ENCODE measurements at places on chromosomes 1 and 21.
A peak's percentile ranks its signal among the peaks of the same experiment; 100 is the strongest.

DNA sequence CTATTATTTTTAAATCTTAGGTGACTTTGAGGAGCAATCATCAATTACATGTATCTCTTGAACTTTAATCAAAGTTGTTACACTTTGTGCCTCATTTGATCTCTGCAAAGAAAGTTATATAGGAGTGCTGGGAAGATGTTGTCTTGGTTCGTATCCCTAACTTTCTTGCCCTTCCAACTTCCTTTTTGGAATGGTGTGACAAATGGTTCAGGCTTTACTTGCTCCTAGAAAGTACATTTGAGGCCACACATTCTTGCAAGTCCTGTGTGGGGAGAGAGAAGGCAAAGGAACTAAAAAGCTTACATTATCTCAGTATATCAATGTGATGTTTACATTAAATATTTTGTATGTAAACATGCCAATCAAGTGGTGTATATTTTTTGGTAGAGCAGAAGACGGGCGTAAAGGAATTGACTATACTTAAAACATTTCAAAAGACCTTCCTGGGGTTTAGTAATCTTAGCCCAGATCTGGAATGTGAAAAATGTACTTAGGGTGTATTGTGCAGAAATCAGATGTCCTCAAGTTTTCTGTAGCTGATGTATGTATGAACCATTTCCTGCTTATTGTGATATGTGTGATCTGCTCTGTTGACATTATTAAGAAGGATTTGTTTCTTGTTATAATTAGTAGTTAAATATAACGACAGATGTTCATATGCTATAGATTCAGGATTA lies 59.2 kb downstream of the USP25 start:
- peak; percentile 66 for DNase-seq
- peak overlapping the region; percentile 9 for H3K27ac ChIP-seq
- no peaks in the 10 kb centered on the region for H3K36me3 ChIP-seq
- H3K4me3 ChIP-seq, result no peak overlapping the region
- H3K27me3 ChIP-seq, result no peaks in the 10 kb centered on the region

- no peak overlapping the region for H3K27ac ChIP-seq
- no peak overlapping the region for H3K4me3 ChIP-seq
- peaks cover 17% of the 10 kb centered on the region for H3K27me3 ChIP-seq
These were observed 138.5 kb downstream of the LRIG2 start for GRCh38 chr1:113211467-113211866.

DNA sequence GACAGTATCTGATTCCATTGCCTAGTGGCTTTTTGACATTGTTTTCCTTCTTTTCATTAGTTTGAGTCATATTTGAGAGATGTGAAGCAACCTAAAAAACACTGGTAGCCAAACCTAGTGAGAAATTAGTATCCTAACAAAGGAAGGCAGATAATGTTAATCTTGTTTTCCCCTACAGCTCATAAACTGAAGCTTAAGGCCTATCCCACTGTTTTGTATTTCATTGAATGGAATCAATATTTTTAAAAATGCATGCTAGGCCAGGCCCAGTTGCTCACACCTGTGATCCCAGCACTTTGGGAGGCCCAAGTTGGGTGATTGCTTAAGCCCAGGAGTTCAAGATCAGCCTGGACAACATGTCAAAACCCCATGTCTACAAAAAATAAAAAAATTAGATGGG lies 1.2 kb downstream of the CR1L start:
- H3K4me1 ChIP-seq, result peaks cover 2% of the 10 kb centered on the region
- no peak for DNase-seq
- no peaks in the 10 kb centered on the region for H3K36me3 ChIP-seq
- H3K27me3 ChIP-seq, result peaks cover 37% of the 10 kb centered on the region
- H3K27ac ChIP-seq, result no peak overlapping the region

DNA sequence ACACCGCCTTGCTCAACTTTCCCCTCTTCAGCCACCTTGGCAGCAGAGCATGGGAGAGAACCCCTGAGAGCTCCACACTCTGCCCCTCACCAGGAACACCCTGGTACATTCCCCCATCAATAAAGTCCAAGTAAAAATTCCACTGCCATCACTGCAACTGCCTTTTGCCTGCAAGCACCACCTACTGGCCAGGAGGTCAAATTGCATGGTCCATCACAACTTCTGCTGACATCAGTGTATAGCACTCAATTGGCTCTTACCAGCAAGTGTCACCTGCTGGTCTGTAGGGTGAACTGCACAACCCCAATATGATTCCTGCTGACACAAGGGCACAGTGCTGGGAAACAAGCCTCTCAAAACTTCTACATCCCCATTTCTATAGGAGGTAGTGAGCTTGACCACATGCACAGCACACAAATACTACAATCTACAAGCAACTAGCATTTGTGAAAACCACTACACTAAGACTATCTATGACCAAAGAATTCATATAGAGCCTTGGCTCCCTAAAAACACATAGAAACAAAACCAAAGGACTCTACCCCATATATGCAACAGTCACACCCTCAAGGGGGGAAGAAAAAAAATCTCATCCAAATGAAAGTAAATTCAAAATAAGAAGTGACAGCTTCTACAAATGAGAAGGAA lies 69.2 kb downstream of the FASLG start:
- no peak overlapping the region for H3K4me3 ChIP-seq
- H3K27me3 ChIP-seq, result no peaks in the 10 kb centered on the region
- peak; percentile 22 for DNase-seq
- no peaks in the 10 kb centered on the region for H3K4me1 ChIP-seq
- H3K27ac ChIP-seq, result no peak overlapping the region

GRCh38 chr1:210822932-210823331 lies 311.0 kb downstream of the KCNH1 start:
- H3K27me3 ChIP-seq, result no peaks in the 10 kb centered on the region
- H3K27ac ChIP-seq, result no peak overlapping the region
- DNase-seq, result no peak
- H3K4me3 ChIP-seq, result no peak overlapping the region
- H3K36me3 ChIP-seq, result no peaks in the 10 kb centered on the region

- DNase-seq, result no peak
- no peaks in the 10 kb centered on the region for H3K27me3 ChIP-seq
- H3K27ac ChIP-seq, result no peak overlapping the region
- H3K4me3 ChIP-seq, result peak overlapping the region; percentile 45
These were observed 21.9 kb upstream of the LAX1 start for GRCh38 chr1:203743091-203743571.

DNA sequence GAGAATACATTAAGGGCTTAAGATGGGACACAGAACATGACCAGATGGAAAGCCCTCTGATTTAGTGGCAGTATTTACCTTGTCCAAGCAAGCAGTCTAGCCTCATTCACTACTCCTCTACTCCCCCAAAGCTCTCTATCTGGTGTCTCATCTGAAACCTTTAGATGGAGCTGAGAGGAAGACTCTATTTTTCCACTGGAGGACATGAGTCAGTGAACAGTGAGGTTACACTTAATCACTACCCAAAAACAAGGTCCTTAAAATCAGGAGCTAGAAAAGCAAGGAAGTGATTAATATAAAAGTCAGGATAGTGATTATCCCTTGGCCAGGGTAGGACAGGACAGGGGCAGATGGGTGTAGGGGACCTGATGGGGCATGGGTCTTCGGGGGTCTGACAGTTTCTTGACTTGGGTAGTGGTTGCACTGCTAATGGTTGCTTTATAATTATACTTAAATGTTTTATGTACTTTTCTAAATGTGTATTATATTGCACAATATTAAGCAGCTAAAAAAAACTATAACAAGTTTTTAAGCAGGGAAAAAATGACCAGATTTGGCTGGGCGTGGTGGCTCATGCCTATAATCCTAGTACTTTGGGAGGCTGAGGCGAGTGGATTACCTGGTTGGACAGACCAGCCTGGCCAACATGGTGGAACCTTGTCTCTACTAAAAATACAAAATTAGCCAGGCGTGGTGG lies 3.0 kb downstream of the PTPN22 start:
- no peaks in the 10 kb centered on the region for H3K36me3 ChIP-seq
- H3K4me1 ChIP-seq, result peaks cover 2% of the 10 kb centered on the region
- no peaks in the 10 kb centered on the region for H3K27me3 ChIP-seq
- H3K4me3 ChIP-seq, result no peak overlapping the region
- no peak for DNase-seq

DNA sequence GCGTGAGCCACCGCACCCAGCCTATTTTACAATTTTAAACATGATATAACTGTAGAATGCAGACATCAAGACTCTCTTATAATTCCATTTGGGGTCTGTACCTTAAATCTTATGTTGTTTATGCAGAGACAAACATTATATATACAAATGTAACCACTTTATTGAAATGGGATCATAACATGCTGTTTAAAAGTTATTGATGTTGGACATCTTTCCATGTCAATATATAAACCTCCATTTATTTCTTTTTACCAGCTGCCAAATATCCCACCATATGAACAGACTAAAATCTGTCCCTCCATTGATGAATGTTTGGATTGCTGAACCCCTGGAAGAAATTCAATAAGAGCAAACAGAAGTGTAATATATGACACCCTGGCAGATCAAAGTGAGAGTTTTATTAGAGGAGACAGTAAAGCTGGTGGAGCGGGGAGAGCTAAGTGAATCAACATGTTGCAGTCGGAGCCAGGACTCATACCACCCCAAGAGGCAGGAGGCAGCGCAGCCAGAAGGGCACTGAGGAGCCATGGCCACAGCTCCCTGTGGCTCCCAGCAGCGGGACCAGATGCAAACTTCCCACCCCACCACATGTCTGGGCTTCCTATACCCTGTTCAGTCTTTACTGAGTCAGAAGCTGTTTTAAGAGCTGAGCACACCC lies 4.7 kb upstream of the PCSK9 start:
- H3K36me3 ChIP-seq, result no peaks in the 10 kb centered on the region
- no peak overlapping the region for H3K4me3 ChIP-seq
- H3K27ac ChIP-seq, result no peak overlapping the region
- no peak for DNase-seq
- H3K4me1 ChIP-seq, result peaks cover 6% of the 10 kb centered on the region

- H3K4me3 ChIP-seq, result no peak overlapping the region
- no peaks in the 10 kb centered on the region for H3K36me3 ChIP-seq
- no peak overlapping the region for H3K27ac ChIP-seq
- H3K27me3 ChIP-seq, result peaks cover 6% of the 10 kb centered on the region
These were observed 5.8 kb downstream of the OPTC start for GRCh38 chr1:203499643-203500278.

DNA sequence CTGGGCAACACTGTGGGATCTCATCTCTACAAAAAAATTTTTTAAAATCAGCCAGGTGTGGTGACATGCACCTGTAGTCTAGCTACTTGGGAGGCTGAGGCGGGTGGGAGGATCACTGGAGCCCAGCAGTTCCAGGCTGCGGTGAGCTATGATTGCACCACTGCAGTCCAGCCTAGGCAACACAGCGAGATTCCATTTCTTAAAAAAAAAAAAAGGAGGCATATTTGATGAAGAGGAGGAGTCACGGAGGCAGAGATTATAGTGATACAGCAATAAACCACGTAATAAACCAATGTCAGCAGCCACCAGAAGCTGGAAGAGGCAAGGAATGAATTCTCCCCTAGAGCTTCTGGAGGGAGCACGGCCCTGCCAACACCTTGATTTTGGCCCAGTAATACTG lies 4.0 kb downstream of the LIX1L start:
- DNase-seq, result no peak
- peaks cover 2% of the 10 kb centered on the region for H3K4me1 ChIP-seq
- H3K4me3 ChIP-seq, result no peak overlapping the region
- peaks cover 5% of the 10 kb centered on the region for H3K36me3 ChIP-seq

GRCh38 chr21:29827236-29827635 lies 112.6 kb downstream of the GRIK1 start:
- H3K27me3 ChIP-seq, result no peaks in the 10 kb centered on the region
- no peak overlapping the region for H3K4me3 ChIP-seq
- no peak overlapping the region for H3K27ac ChIP-seq
- no peaks in the 10 kb centered on the region for H3K4me1 ChIP-seq
- no peak for DNase-seq

- no peaks in the 10 kb centered on the region for H3K27me3 ChIP-seq
- H3K27ac ChIP-seq, result no peak overlapping the region
- no peak overlapping the region for H3K4me3 ChIP-seq
- H3K4me1 ChIP-seq, result no peaks in the 10 kb centered on the region
- no peaks in the 10 kb centered on the region for H3K36me3 ChIP-seq
These were observed 175.3 kb downstream of the RWDD3 start for GRCh38 chr1:95409276-95409675.

GRCh38 chr1:17874231-17874630 lies 119.1 kb downstream of the ACTL8 start:
- no peaks in the 10 kb centered on the region for H3K36me3 ChIP-seq
- H3K27me3 ChIP-seq, result no peaks in the 10 kb centered on the region
- peaks cover 4% of the 10 kb centered on the region for H3K4me1 ChIP-seq
- no peak overlapping the region for H3K4me3 ChIP-seq
- DNase-seq, result peak; percentile 63
- peak overlapping the region; percentile 15 for H3K27ac ChIP-seq

DNA sequence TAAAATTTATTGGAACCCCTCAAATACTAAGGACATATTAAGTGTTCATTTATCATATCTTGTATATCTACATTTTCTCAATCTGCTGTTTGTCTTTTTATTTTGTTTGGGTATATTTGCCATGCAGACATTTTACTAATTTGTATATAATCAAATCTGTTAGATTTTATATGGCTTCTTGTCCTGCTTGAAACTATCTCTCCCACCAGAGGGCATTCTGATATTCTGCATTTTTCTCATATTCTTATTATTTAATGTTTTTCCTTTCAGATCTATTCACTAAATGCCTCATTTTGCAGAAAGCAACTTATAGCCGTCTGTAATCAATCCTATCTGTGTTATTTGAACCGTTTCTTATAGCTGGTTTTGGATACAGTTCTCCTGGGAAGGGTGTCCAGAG lies 745.5 kb downstream of the LRRIQ3 start:
- no peak overlapping the region for H3K27ac ChIP-seq
- H3K36me3 ChIP-seq, result no peaks in the 10 kb centered on the region
- no peak for DNase-seq
- no peaks in the 10 kb centered on the region for H3K4me1 ChIP-seq
